ENCODE measurements at places on chromosomes 11 and 22.
A peak's percentile ranks its signal among the peaks of the same experiment; 100 is the strongest.

DNA sequence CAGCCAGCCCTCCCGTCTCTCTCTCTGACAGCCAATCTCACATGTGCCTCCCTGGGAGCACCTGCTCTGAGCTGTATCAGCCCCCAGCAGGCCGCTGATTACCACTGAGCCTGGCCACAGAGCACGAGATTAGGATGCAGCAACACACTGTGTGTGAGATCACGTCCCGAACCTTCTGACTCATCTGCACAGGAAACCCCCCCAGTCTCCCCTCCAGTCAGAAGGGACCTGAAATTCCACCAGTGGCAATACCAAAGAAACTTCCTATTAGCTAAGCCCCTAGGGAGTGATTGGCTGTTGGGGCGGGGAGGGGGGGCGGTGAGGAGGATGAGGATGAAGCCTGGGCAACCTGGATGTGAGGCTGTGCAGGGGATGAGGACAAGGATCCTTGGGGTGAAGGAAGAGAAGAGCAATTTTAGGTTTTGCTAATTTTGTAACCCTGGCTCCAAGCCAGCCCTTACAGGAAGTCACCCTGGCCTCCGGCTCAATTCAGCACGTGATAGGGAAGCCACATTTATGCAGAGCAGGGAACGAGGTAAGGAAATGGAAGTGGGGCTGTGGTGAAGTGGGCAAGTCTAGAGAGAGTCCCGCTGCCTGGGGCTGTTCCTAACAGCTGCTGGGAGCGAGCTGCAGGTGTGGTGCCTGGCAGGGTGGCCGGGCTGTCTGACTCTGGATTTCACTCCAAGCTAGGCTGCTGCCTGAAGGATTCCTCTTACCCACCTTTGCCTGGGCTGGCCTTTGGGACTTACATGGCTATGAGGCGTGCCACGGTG is 1.9 kb downstream of the SLC43A3 start:
- no peak for DNase-seq

- peak; percentile 16 for DNase-seq
Measured at GRCh38 chr11:110710628-110711381, 1.4 kb downstream of the ARHGAP20 start.

DNA sequence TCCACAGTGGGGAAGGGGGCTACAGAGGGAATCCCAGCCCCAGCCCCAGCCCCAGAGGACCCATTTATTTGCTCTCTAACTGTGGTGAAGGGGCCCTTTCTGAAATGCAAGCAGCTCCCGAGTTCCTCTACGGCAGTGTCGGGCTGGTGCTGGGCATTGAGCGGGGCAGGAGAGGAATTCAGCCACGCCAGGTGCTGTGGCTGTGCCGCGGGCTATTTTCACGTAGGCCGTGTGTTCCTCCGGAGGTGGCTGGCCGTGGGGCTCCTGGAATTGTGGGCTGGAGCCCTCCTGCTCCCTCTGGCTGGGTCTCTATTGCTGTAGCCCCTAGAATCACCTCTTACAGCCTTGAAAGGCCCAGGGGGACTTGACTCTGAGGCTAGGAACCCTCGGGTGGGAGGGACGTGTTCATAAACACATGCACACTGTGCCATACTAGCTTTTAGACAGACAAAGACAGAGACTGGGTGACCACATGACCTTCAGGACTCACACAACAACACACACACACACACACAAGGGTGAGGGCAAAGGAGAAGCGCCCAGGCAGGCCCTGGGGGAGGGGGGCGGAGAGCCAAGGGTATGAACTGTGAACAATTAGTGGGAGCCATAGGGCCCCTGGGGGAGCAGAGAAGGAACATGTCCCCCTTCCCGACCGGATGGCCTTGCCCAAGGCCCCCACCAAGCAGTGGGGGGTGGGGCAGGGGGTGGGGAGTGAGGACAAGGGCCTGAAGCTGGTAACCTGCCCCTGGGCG is 48.4 kb upstream of the SYT7 start:
- DNase-seq, result no peak

DNA sequence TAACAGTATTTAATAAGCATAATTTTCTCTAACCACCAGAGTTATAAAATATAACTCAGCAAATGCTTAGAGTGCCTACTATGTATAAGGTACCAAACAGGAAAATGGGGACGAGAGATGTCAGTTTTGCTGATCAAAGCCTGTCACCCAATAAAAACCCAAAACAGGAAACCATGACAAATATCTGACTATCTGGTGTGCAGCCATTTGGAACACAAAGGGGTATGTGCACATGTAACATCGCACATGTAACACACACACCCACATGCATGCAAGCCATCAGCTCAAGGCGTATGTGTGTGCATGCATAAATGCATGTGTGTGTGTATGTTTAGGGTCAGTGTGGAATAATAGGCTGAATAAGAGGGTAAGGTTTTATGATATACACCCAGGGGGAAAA is 64.2 kb downstream of the PRR5L start:
- DNase-seq, result no peak

DNA sequence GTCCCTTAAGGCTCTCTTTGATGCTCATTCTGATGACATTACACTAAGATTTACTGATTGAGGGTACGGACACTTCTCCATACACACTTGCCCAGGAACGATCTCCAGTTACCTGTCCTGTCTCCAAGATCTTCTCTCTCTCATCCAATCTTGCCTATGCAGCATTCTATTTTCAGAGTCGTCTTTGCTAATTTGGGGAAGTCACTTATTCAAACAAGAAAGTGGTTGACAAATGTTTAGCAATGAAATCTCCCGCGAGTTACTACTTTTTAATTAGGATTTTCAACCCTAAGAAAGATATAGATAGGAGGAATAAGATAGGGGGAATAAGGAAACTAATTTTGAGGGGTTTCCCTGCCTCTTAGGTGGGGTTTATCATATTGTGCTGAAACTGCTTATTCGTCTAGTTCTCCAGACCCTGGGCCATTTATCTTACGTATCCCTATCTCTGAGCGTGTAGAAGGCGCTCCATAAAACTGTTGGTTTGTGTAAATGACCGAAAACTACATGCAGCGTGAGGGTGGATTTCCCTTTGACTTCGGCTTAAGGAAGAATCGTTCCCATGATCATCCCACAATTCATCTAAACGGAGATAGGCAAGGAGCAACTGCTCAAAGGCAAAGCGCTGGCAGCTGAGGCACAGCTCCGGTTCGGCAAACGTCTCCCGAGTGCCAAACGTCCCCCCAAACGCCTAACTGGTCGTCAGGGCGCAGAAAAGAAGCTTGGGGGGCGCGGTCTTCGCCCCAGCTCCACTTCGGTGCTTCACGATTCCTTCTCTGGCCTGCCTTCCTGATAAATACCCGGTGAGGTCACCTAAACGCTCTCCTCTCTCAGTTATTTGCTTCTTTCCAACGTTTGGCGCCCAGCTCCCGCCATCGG is 804 bp downstream of the APIP start:
- DNase-seq, result peak; percentile 51

All from NCI-H2029 treated with DMSO at 0.1 percent for 48 hours (cell line).